ENCODE measurements at places on chromosomes 16 and 17.

- no peak for DNase-seq
These were observed 379.0 kb upstream of the SOX9 start for GRCh38 chr17:71741836-71742235.

- no peak for DNase-seq
These were observed 13.3 kb downstream of the JUP start for GRCh38 chr17:41773190-41773588.

DNA sequence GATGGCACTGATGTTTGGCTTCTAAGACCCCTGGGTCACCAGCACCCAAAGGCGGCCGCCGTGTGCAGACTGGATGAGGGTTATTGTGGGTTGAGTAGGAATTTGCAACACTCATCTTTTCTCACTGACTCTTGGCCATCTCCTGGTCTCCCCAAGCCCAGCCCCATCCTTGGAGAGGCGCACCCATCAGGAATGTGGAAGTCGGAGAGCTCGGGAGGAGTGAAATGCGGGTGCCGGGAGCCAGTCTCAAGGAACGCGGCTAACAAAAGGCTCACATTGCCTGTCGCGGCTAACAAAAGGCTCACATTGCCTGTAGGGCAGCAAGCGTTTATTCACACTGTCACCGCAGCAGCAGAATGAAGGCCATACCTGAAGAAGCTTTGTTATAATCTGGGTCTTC is 248.6 kb downstream of the FOXL1 start:
- DNase-seq = no peak

DNA sequence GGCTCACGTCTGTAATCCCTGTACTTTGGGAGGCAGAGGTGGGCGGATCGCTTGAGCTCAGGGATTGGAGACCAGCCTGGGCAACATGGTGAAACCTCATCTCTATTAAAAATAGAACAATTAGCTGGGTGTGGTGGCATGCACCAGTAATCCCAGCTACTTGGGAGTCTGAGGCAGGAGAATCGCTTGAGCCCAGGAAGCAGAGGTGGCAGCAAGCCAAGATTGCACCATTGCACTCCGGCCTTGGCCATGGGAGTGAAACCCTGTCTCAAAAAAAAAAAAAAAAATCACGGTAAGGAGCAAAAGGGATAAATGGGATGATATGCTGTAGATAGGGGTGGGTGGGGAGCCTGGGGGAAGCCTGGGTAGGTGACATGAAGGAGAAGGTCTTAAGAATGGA is 20.4 kb upstream of the TMEM98 start:
- DNase-seq = no peak

- no peak for DNase-seq
These were observed 9.5 kb downstream of the NLRC5 start for GRCh38 chr16:56998861-56999260.

DNA sequence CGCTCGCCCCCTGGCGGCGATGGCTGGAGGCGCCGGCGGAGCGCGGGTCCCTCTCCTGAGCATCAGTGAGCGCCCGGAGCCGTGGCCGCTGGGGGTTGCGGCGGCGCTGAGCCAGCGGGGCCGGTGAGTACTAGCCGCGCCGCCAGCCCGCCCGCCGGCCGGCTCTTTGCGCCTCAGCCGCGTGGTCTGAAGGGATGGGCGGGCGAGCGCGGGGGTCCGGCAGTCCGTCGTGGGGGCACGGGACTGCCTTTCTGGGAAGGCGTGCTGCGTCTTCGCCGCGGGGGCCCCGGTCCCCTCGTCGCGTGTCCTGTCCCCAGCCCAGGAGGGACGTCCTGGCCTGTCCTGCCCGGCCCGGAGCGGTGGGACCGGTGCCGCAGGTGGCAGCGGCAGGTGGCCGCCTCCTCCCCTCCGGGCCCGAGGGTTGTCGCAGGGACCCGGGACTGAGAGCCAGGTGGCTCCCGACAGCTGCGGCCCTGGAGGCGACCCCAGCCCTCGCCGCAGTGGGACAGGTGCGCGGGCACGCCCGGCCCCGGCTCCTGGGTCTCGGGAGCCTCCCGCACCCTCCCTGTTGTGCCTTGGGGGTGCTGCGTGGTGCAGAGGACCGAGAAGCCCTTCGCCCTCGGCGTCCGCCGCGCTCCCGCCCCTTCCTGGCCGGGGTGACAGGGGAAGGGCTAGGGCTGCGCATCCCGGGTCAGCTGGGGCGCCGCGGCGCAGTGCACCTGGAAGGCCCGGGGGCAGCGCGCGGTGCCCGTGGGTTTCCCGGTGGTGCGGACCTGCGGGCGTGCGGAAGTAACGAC is at the start of gene SPECC1:
Gene SPECC1, plus strand, starts transcription at position 58 of the 797 bp plus-strand sequence. CDS start 87,293 bp downstream, outside the sequence.
- peak; percentile 48 for DNase-seq

GRCh38 chr17:8436844-8437171 is 1.1 kb downstream of the NDEL1 start:
- DNase-seq = no peak

DNA sequence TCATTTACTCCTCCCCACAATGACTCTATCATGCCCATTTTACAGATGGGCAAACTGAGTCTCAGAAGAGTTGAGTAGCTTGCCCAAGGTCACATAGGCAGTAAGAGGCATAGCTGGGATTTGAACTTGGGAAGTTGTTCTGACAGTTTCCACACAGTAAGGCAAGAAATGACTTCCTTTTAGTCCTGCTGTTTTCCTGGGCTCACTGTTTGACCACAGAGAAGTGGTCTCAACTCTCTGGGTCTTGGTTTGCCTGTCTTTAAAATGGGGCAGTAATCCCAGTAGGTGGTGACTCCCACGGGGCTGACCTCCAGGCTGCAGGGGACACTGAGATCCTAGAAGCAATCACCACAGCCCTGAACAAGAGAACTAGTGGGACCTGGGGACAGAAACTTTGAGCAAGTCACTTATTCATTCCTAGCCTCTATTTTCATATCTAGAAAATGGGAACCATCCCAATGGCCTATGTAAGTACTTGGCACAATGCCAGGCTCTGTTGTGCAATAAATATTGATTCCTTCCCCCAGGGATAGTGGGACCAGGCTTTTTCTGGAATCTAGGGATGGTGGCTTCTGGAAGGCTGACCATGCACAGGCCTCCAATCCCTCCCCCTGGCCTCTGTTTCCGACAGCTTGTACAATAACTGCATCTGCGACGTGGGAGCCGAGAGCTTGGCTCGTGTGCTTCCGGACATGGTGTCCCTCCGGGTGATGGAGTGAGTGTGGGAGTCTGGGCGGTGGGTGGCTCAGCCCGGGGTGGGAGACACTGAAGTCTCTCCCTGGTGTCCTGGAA is 20.5 kb downstream of the DEXI start:
- DNase-seq = no peak

GRCh38 chr17:68612209-68612922 is 11.2 kb upstream of the FAM20A start:
- DNase-seq = no peak

DNA sequence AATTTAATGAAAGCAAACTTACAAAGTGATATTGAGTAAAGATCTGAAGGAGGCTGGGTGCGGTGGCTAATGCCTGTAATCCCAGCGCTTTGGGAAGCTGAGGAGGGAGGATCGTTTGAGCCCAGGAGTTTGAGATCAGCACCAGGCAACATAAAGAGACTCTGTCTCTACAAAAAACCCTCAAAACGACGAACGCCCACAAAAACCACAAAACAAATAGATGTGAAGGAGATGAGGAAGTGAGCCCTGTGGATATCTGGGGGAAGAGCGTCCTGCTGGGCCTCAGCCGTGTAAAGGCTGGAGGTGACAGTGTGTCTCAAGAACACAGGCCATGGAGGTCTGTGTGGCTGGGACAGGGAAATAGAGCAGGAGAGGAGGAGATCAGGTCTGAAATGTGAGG is 68.8 kb downstream of the ITFG1 start:
- no peak for DNase-seq

DNA sequence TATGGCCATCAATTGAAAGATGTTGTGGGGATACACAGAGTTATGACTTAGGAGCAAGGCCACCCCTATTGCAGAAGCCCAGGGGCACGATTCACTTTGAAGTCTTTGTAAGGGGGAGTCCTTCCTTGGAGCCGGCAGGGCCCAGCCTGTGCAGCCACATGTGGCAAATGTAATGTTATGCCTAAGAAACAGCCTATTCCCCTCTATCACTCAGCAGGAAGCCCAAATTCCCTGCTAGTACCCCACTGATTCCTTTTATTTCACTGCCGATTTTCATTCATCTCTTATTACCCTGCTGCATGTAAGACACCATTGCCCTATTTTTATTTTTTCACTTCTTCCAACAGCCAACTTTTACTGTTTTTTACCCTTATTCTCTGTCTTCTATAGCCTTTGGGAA is 233.2 kb downstream of the PMP22 start:
- DNase-seq = no peak

GRCh38 chr16:49856672-49857330 is 889 bp upstream of the ZNF423 start:
- no peak for DNase-seq

- no peak for DNase-seq
These were observed 43.8 kb downstream of the VAC14 start for GRCh38 chr16:70757183-70757582.

- no peak for DNase-seq
These were observed 1.0 kb upstream of the ATP2A3 start for GRCh38 chr17:3965118-3965800.

DNA sequence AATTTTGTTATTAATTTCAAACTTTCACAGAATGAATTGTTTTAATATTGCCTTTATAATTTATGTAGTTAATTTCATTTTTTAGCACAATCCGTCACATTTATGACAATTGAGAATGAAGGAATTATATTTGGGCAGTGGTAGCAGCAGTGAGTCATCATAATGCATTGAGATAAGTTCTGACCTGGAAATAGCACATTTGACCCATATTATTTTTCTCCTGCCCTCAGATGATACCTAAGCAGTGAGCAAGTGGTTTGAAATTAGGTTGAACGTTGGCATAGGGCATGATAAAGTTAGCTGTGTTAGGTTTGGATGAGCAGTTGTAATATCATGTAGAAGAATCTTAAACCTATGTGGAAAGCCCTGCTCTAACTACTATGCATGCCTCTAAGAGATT is 1431.3 kb upstream of the CDH8 start:
- no peak for DNase-seq

DNA sequence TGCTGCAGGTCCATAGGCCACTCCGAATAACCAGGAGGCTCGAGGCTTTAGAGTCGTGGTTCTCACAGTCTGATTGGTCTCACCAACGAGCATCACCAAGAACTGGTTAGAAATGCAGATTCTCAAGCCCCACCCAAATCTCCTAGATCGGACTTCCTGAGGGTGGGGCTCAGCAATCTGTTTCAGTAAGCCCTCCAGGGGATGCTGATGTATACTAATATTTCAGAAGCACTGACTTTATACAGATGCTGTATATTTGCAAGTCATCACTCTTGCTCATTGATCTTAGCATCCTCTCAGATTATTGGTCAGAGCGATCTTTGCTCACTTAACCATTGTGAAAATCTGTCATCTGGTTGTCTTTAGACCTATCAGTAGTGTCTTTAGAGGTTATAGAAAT is 4.4 kb upstream of the VAC14 start:
- no peak for DNase-seq

DNA sequence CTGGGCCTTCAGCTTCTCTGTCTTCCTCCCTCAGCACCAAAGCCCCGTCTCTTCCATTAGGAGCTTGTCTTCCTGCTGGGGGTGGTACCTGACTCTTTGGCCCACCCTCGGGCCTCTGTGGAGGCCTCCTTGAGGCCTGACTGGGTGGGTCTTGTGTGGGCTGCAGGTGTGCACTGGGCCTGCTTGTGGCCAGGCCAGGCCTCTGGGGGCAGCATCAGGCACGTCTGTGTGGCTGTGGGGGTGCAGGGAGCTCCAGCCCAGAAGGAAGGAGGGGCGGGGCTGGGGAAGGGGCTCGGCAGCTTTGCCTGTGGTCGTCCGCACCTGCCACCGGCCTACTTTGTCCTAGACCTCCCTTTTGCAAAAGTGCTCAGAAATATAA is 7.0 kb downstream of the PIGQ start:
- no peak for DNase-seq

DNA sequence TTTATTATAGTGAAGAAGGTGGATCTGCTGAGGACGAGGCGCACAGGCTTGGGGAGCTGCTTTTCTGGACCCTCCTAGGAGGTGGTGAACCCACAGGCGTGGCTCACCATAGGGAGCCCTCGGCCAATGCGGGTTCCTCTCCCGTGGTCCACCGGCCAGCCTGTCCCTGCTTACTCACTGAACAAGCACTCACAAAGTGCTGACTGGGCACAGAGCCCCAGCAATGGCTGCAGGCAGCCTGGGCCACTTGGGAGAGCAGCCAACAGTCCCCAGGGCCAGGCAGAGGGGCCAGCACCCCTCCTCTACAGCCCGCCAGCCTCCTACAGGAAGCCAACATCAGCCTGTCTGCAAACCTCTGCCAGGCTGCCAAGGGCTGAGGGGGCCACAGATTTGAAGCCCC is 19.1 kb upstream of the NCBP3 start:
- no peak for DNase-seq

DNA sequence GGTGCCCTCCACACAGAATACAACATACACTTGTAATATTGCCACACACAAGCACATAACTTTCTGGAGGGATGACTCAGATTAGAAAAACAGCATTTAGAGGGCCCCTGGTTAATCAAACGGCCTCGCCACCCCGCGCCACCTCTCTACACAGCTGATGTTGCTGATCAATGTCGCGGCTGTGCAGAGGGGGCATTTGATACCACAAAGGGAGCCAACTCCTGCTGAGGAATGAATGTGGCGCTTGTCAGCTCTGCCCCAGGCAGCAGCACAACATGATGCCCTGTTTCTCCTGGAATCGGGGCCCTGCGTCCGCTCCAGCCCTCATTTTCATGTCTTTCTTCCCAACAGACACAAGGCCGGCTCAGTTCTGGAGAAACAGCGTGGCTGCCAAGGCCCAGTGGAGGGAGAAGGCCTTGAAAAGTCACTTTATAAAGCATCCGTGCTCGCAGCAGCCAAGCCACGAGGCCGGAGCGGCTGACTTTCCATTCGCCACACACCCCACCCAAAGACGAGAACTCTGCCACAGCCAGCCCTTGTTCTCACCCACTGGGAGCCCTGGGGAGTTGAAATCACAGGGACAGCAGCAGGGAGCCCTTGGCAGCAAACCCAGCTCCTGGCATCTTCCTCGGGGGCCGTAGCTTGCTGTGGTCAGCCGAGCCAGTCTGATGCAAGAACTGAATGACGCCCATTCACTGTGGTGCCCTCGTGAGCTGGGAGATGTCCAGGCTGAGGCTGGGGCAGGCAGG is 65.6 kb downstream of the XYLT1 start:
- DNase-seq = no peak

GRCh38 chr16:3938843-3939624 is 58.5 kb upstream of the CREBBP start:
- no peak for DNase-seq

- no peak for DNase-seq
These were observed 7.4 kb upstream of the SCIMP start for GRCh38 chr17:5241861-5242671.

All from Panc1 (cell line).